ENCODE measurements at places on chromosomes 1 and 21.

DNA sequence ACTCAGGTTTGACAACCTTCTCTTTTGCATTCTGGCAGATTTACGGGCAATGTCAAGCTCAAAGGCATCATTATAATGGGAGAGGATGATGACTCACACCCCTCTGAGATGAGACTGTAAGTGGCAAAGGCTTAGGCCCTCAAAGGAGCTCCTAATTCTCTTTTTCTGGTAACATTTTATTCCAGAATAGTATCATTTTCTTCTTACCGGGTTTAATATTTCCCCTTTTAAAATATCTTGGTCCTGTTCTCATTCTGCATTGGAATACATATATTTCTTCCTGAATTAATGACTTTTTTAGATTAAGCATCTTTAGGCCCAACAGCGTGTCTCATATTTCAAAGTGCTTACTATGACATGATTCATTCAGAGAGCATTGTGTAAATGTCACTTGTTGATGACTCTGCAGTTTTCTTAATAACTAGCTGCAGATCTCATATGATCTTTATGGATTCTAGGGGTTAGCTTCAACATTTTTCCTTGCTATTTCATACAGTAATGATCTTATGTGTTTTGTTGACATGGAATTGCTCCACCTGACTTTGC is 1.7 kb downstream of the PITHD1 start:
- DNase-seq = no peak

DNA sequence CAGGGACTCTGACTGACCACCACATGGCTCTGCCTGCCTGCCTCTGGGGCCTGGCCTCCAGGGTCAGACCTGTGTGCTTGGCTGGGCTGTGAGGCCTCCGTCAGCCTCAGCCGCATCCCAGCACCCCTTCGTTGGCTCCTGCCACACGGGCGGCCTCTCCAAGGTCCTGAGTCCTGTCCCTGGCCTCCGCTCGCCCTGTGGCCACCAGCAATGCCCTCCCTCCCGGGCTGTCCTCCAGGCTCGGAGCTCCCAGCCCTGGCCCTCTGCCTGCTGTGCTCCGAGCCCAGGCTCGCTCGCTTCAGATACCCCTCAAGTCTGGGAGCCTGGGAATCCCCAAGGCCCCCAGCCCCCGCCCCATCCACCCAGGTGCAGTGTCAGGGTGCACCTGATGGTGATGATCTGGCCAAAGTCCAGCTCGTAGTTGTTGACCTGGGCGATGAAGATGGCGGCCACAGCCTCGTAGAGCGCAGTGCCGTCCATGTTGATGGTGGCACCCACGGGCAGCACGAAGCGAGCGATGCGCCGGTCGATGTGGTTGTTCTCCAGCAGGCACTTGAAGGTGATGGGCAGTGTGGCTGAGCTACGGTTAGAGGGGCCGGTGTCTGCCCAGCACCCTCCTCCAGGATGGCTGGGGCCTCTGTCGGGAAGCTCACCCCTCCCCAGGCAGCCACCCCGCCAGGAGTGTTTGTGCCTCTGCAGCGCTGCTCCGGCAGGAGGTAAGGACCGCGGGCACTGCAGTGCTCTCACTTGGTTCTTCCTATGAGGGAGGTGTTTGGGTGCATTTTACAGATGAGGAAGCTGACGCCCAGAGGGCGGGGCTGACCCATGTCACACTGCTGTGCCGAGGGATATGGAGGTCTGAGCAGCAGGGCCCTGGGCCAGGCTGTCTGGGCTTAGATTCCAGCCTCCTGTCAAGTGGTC is 28.5 kb downstream of the PODN start:
- DNase-seq = no peak

DNA sequence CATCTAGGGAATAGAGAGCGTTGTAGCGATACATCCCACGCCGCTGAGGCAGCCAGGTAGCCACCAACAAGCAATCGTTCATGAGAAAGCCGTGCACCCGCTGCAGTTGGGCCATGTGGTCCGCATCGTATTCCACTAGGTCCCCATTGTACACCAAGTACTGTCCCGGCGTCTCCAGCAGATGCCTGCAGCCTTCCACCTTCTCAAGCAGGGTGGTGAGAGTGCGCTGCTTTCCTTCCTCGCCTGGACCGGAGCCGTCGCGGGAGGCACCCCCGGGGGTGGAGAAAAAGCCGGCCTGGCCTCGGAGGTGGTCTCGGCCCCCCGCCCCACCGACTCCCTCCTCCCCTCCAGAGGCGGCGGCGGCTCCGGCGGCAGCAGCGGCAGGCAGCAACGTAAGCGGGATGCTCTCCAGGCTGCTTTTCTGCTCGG is 595 bp downstream of the EXOC8 start:
- no peak for DNase-seq

GRCh38 chr21:42839271-42840231 is 39.8 kb downstream of the WDR4 start:
- DNase-seq = no peak

GRCh38 chr21:44987886-44988606 is 48.2 kb downstream of the SLX9 start:
- DNase-seq = no peak

DNA sequence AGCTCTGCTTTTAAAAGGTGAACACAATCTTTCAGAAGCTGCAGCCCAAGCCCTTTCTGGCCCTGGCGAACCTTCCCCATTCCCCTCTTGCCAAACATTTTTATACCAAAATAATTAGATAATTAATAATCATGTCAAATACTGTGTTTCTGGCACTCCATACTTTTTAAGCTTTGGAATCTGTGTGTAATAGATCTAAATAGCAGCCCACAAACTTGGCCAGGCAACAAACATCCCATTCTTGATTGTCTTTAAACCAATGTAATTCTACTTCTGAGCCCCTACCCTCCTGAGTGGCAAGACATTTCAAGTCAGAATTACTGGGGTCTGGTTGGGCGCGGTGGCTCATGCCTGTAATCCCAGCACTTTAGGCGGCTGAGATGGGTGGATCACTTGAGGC is 137.7 kb downstream of the NAV1 start:
- no peak for DNase-seq

- no peak for DNase-seq
Measured at GRCh38 chr1:64917328-64917861, 49.0 kb downstream of the JAK1 start.

Measured in stimulated activated CD4-positive, alpha-beta T cell treated with anti-CD3 and anti-CD28 coated beads, Interleukin-1b, Interleukin-23, amount 100 ng/mL, for 24 hours (primary cell).